ENCODE measurements at places on chromosomes 6 and 20.

DNA sequence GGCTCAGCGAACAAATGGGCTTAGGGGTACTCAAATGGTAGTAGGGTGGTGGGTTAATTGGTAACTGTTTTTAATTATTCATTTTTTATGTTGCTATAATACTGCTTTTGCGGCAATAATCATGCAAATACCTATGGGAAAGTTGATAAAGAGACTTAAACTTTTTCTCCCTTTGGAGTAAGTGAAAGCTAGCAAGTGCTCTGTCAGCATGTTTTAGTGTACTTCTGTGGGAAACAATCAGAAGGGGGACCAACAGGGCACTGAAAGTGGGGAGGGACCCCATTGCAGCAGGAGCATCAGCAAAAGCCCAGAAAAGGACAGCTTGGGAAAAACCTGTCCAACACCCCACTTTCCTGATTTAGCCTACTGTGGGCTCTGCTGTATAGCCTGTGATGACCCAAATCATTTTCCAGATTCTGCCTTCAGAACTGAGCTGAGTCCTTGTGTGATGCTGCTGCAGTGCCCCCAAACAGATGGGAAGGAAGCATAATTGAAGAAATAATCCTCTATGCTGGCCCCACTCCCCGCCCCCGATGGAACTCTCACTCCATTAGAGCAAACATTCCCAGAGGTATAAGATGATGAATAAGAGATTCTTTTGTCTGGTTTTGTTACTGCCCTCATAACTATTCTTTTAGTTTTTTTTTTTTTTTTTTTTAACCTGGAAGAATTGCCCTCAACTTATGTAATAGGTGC, 322.8 kb downstream of the CD83 start:
- no peak for DNase-seq

DNA sequence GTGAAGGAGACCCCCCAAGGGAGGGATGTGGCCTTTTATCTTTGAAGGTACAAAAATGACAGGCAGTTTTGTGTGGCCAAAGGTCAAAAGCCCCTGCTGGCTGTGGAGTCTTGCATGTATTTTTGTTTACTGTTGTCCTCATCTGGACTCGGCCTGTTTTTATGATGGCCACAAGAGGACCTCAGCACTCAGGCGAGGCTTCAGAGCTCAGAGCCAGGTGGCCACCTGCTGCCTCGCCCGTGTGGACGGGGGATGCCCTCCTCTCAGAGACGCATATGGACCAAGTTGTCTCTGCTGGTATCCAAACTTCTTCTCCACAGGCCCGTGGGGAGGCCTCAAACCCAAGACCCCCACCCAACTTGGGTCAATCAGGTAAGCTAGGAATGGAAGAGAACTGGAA, 118.2 kb downstream of the DACT2 start:
- DNase-seq = no peak

- DNase-seq = no peak
Measured at GRCh38 chr20:16714242-16714641, 15.6 kb upstream of the SNRPB2 start.

DNA sequence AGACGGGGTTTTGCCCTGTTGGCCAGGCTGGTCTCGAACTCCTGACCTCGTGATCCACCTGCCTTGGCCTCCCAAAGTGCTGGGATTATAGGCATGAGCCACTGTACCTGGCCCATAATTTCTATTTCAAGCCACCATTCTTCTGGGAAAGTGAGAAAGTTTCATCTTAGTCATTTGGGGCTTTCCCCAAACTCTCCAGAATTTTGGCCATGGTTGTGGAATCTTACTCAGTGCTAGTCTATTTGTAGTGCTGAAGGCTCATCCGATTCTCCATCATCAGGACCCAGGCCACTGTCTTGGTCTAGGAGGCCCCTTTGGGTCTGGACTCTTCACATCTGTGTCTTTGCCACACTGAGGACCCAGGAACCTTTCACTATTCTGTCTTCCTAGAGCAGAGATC, 164.9 kb downstream of the EYA2 start:
- DNase-seq = no peak

DNA sequence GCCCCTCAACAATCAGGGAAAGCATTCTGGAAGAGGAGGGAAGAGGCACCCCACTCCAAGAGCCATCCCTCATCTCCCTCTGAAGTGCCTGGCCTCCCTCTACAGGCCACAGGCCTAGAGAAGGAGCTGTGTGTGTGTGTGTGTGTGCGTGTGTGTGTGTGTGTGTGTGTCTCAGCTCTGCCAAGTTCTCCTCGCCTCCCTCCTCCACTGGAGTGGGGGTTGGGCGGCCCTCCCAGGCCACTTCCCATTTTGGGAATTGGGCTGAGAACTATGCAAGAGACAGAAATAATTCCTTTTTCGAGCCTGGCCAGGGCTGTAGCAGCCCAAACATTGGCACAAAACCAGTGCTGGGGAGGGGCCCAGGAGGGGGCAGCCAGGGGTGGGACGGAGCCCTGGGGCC, 35.7 kb downstream of the KCNB1 start:
- peak; percentile 6 for DNase-seq

- DNase-seq = no peak
Measured at GRCh38 chr6:148578837-148579565, 167.8 kb upstream of the UST start.

DNA sequence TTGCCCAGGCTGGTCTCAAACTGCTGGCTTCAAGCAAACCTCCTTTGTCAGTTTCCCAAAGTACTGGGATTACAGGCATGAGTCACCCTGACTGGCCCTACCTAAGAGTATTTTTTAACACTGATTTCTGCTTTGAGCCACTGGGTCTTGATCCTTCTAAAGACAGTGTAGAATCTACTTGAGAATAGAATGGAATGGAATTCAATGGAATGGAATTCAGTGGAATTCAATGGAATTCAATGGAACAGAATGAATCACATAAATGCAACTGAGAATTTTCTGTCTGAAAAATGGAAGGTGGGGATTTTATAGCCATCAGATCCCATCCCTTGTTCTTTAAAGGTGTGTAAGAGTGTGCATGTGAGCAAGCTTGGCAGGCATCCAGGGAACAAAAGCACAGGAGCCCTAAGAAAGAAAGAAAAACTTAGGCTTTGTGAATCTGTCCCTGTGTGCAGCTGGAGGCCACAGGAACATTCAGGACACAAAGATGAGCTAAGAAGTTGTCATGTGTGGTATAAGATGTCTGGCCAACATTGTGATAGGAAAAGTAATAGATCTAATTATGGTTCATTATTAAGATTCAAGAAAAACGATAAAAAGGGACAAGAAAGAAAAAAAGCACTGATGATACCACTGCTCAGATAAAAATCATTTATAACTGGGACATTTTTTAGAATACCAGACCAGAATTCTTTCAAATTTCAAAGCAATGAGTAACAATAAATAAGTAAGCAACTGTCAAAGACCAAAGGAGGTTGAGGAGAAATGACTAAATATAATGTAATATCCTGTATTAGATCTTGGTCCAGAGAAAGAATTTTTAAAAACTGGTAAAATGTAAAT, 681.0 kb upstream of the GJE1 start:
- DNase-seq = peak; percentile 64

DNA sequence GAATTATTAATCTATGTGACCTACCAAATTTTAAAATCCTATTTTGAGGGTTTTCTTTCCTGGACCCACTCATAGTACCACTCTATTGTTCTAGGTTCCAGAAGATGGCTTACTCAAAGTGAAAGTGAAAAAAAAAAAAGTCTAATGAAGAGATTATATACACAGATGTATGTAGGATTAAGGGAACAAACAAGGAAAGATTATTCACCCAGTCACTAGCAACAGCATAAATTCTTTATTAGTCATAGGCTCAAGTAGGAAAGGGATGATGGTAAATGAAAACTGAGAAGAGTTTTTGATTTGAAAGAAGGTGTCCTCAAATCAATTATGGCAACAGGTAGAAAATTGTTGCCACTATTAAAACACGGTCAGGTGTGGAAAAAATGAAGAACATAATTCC, 923.7 kb downstream of the TBC1D32 start:
- DNase-seq = no peak

DNA sequence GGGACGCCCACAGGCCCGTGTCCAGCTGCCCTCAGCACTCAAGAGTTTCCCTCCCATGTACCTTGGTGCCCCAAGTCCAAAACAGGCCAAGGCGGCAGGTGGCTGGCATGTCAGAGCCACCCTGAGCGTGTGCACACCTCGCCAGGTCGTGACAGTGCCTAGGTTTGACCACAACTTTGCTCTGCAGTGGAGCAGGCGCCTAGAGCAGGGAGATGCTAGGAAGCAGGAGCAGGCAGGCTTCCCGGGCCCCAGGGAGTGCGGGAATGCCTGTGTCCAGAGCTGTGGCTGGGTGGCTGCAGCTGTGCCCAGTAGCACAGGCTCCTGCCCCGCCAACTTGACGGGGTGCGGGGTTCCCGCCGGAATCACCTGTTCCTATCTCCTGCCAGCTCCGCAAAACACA, 380.8 kb upstream of the IMPG1 start:
- no peak for DNase-seq

GRCh38 chr6:14921170-14921569, 324.7 kb upstream of the JARID2 start:
- DNase-seq = no peak

DNA sequence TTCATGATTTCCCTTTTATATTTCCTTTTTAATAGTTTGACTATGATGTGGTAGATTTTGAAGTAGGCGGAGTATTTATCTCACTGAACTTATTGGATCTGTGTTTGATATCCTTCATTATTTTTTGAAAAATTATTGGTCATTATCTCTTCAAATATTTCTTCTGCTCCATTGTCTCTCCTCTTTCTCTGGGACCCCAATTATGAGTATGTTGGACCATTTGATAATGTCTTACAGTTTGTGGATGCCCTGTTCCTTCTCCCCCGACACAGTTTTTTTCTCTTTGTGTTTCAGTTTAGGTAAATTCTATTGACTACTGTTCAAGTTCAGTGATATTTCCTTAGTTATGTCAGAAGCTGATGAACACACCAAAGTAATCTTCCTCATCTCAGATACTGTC, 49.4 kb upstream of the COL10A1 start:
- no peak for DNase-seq

GRCh38 chr20:5932796-5933195, 17.5 kb downstream of the TRMT6 start:
- DNase-seq = no peak

GRCh38 chr6:157285422-157285779, 37.9 kb downstream of the TMEM242 start:
- DNase-seq = no peak

DNA sequence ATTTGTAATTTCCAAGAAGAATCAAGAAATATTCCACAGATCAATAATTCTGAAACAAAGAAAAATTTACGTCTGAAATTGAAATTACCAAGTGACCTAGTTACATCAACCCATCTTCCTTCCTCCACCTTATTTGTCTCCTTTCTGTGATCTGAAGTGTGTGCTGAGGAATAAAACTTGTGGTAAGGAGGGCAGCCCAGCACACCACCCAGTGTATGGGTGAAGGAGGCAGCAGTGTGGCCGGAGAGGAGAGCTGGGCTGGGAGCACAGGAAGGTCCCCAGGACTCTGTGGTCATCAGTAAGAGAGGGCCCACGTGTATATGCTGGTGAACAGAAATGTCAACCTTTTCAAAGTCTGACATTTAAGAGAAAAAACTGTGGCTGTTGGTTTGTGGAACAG, 11.3 kb upstream of the CCR6 start:
- no peak for DNase-seq

DNA sequence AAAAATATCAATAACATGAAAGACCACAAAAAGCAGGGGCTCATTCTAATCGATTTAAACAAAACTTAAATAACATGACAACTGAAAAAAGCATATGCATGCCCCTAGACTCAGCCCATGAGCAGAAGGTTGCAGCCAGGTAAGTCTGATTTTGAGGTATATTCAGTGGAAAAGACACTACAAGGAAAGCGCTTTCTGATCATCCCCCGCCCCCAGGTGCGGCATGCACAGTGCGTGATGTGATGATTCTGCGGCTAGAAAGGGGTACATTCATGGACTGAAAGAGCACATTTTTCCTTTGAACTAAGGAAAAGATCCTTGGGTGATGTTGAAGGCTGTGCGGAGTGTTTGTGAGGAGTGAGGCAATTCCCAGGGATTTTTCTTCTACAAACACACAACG, 16.9 kb upstream of the FOXC1 start:
- DNase-seq = no peak

- no peak for DNase-seq
Measured at GRCh38 chr6:113819169-113819830, 37.8 kb upstream of the MARCKS start.

GRCh38 chr6:89433252-89434149, 549 bp downstream of the ANKRD6 start:
- no peak for DNase-seq

DNA sequence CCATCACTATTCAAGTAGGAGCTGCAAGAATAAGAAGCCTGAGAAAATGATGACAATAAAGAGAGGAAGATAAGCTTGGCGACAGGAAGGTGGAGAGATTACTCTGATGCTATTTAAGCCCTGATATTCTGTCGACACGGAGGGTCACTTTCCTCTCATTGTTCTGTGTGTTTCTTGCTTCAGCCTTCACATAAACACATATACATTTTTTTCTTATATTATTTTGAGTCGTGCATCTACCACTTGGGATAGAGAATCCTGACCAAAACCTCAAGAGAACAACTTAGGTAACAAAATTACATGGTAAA, 10.5 kb downstream of the PTCHD4 start:
- no peak for DNase-seq

DNA sequence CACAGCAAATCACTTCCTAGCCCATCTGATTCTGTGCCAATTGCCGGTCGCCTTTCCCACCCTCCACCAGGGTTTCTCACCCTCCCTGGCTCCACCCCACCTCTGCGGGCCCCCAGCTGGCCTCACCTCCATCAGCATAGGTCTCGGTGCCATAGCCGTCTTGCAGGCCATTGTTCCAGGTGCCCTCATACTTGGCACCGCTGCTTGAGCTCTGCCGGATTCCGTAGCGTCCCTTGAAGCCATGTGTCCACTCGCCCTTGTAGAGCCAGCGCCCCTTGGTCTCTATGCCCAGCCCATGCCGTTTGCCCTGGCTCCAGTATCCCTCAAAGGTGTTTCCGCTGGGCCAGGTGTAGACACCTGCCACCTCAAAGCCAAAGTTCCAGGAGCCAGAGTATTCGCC, 787 bp downstream of the JPH2 start:
- DNase-seq = no peak

DNA sequence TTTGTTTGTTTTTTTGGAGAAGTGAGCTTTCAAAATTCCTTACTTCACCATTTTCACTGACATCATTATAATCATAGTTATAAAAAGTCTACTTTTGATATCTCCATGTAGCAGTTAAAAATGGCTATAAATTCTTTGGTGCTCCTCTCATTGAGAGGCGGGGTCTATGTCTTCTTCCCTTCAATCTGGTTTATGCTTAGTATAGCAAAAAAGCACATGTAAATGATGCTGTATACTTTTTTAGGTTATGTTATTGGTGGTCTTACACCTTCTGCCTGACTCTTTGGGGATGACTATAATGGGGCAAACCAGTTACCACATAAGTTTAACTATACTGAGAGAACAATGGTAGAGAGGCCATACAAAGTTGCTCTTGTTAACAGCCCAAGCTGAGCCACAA, 289.6 kb downstream of the EPM2A start:
- DNase-seq = no peak

Measured in fibroblast of gingiva (primary cell).